Stromal cell of bone marrow (primary cell): ENCODE measurements at places on chromosomes 4 and X.

- DNase-seq: no peak
Measured at GRCh38 chr4:128221586-128221985, 66.0 kb downstream of the PGRMC2 start.

DNA sequence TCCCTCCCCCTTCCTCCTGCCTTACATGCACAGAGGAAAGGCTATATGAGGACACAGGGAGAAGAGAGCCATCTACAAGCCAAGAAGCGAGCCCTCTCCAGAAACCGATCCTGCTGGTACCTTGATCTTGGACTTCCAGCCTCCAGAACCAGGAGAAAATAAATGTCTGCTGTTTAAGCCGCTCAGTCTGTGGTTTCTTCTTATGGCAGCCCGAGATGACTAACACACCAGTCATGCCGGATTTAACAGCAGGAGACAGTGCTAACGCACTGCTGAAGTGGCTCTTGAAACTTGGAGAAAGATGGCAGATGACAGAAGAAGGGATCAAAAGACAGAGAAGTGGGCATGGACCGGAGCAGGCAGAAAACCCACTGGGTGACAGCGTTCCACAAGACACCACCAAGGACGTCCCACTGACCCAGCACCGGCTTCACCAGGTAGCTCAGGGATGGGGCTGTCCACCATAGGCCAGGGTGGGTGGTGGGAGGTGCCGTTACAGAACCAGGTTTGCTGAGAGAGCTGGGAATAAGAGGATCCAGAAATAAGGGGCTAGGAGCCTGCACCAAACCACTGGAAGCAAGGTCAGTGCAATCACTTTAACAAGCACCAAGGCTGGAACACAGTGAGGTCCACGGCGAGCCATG, 6.2 kb upstream of the MAN2B2 start:
- no peak for DNase-seq

DNA sequence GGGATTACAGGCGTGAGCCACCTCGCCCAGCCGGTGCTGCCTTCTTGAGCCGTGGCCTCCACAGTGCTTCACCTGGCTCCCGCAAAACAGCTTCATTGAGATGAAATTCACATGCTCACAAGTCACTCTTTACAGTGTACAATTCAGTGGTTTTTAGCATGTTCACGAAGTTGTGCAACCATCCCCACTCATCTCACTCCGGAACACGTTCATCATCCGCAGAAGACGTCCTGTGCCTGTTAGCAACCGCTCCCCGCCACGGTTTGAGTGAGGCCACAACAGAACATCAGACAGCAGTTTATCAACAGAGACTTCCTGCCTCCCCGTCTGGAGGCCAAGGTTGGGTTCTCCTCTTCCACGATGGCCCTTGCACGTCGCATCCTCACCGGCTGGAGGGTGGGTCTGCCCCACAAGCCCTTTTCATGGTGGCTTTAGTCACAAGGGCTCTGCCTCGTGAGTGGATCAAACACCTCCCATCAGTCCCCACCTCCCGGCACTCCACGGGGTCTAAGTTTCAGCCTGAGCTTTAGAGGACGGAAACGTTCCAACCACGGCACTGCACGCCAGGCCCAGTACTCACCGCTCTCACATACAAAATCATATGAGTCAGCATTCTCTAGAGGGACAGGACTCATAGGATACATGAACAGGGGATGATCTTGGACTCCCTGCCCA, 29.6 kb upstream of the SPON2 start:
- DNase-seq: peak; percentile 47

DNA sequence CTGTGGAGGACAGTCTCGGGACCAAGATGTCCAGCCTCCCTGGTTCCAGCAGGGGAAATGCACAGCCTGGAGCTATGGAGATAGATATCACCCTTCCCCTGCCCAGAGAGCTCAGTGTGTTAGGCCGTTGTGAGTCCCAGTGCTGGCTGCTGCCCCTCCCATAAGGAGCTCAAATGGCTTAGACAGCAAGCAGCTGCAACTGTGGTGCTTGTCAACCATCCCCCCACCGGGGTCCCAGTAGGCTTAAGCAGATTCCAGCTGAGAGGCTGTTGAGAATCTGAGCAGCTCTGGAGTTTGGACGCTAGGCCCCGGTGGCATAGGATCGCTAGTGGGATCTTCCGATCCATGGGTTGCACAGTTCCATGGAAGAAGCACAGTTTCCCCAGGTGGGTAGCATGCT, 181.8 kb upstream of the POF1B start:
- DNase-seq: no peak

DNA sequence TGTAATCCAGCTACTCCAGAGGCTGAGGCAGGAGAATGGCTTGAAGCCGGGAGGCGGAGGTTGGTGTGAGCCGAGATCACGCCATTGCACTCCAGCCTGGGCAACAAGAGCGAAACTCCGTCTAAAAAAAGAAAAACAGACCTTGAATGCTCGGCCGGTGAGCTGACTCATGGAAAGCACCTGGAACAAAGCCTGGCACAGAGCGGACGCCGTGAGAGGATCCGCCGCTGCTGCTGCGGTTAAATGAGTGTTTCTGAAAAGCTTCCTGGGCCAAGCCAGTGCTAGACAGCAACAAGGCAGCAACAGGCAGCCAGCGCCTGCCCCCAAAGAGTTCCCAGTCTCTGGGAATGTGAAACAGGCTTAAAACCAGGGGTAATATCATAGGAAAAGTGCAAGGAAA, 186.4 kb downstream of the AFAP1 start:
- no peak for DNase-seq

DNA sequence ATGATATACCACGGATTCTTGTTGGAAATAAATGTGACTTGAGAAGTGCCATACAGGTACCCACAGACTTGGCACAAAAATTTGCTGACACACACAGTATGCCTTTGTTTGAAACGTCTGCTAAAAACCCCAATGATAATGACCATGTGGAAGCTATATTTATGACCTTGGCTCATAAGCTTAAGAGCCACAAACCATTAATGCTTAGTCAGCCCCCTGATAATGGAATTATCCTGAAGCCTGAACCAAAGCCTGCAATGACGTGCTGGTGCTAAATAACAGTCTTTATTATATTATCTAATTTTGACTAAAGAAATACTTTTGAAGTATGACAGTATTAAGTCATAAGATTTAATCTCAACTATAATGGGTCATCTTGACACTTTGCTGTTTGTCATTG, 18.9 kb downstream of the RAB33B start:
- no peak for DNase-seq

GRCh38 chrX:131752493-131753198, 208.8 kb downstream of the OR13H1 start:
- DNase-seq: peak; percentile 61

- DNase-seq: peak; percentile 93
Measured at GRCh38 chr4:76194325-76194724, 19.3 kb downstream of the SCARB2 start.

DNA sequence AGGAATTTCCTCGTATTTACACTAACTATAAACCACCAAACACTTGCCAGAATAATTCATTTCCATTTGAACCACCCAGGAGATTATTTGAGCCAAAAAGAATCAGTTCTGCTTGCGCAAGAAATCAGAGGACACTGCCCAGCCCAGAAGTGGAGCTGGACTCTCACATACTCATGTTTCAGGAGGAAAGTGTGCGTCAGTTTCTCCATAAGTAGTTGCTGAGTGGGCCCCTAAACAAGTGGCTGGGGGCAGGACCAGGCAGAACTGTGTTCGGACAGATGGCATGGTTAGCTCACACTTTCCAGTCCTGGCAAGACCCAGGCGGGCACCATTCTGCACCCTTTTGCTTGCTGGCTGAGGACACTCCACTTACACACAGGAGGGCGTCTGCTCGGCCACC, 38.8 kb downstream of the BTC start:
- peak; percentile 28 for DNase-seq

GRCh38 chrX:470686-471085, 84.0 kb upstream of the PPP2R3B start:
- DNase-seq: no peak

GRCh38 chr4:175758050-175759024, 53.7 kb downstream of the GPM6A start:
- DNase-seq: no peak
